Frontal cortex (tissue), 4 donors: ENCODE measurements at places on chromosomes 16 and 17.
A peak's percentile ranks its signal among the peaks of the same experiment; 100 is the strongest.

DNA sequence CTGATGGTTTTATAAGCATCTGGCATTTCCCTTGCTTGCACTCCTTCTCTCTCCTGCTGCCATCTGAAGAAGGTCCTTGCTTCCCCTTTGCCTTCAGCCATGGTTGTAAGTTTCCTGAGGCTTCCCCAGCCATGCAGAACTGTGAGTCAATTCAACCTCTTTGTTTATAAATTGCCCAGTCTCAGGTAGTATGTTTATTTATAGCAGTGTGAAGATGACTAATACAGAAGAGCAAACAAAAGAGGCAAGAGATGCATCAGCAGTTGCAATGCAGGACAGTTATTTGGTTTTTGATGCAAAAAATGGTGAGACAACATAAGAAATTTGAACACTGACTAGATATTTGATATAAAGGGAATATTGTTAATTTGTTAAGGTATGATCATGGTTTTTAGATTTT lies 16.8 kb downstream of the TMEM100 start:
- DNase-seq: no peak

DNA sequence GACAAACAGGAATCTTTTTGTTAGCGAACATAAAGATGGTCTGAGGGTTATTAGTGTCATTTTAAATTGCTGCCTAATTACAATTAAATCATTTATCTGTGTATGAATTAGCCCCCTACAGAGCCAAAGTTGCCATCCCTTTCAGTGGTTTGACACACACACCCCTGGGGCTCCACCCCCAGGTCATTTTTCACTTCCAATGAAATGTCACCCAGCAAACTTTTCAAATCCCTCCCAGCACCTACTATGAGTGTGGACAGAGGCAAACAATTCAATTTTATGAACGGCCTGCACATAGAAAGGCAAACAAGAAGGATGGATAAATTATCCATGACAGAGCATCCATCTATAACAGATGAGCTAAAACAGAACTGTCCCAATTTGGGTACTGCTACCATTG lies 2.4 kb downstream of the MYH10 start:
- DNase-seq: no peak

DNA sequence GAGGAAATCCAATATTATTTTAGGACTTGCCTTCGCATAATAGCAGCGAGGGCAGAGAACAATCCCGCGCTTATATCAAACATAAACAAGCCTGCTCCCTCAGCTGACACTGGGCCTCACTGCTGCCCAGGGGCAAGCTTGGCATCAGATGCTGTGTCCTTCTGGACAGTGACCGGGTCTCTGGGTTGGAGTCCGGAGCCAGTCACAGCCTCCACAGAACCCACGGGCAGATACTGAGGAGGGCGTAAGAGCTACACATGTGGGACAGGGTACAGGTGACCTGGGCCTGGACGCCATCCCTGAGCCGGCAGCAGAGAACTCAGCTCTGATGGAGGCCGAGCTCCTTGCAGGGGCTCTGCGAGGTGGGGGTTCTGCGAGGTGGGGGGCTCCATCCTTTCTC lies 14.7 kb upstream of the ZNF469 start:
- no peak for DNase-seq

DNA sequence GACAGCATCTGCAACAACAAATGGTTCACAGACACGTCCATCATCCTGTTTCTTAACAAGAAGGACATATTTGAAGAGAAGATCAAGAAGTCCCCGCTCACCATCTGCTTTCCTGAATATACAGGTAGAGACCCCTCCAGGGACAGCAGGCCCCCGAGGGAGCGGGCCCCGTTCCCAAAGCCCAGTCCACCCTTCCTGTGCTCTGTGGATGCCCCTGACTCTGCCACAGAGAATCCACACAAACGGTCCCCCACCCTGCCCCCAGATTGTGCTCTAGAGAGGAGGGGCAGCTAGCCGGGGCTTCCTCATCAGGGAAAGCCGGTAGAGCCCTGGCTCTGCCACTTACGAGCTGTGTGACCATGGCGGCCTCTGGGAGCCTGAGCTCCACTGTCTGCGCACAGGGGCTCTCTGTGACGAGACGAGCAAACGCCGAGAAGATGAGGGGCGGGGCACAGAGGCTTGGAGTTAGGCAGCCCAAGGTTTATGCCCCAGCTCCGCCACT lies 84.4 kb downstream of the AMFR start:
- DNase-seq: no peak

- no peak for DNase-seq
Observed at GRCh38 chr16:20938426-20938825, 37.9 kb downstream of the LYRM1 start.

DNA sequence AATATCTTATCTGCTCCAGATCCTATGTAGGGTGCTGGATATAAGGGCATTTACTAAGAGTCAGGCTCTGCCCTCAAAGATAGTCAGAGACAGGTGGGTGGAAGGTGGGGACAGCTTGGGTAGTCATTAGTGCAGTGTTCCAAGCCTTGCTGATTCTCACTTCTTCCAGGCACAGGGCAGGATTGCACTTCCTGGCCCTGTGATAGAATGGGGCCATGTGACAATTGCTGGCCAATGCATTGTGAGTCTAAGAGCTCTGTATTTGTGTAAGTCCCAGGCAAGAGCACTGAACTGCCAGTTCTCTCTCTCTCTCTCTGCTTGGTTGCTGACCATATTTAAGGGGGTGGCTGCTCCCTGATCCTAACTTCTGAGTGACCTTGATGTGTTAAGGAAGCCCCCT lies 112.1 kb downstream of the C16orf78 start:
- no peak for DNase-seq

DNA sequence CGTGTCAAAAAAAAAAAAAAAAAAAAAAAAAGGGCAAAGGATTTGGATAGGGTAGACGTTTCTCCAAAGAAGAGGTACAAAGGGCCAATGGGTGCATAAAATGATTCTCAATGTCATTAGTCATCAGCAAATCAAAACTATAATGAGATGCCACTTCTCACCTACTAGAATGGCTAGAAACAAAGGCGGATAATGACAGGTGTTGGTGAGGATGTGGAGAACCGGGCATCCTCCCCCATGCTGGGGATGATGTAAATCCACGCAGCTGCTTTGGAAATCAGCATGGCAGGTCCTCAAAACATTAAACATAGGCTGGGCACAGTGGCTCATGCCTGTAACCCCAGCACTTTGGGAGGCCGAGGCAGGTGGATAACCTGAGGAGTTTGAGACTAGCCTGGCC lies 9.4 kb downstream of the ITGAX start:
- DNase-seq: no peak

DNA sequence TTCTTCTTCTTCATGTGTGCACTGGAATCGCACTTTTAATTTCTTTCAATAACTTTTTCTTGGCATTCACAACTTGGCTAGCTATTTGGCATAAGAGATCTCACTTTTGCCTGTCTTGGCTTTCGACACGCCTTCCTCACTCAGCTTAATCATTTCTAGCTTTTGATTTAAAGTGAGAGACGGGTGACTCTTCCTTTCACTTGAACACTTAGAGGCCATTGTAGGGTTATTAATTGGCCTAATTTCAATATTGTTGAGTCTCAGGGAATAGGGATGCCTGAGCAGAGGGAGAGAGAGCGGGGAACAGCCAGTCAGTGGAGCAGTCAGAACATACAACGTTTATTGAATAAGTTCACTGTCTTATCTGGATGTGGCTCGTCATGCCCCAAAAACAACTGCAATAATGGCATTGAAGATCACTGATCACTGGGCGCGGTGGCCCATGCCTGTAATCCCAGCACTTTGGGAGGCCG lies 200.3 kb downstream of the SEC14L1 start:
- DNase-seq: no peak

DNA sequence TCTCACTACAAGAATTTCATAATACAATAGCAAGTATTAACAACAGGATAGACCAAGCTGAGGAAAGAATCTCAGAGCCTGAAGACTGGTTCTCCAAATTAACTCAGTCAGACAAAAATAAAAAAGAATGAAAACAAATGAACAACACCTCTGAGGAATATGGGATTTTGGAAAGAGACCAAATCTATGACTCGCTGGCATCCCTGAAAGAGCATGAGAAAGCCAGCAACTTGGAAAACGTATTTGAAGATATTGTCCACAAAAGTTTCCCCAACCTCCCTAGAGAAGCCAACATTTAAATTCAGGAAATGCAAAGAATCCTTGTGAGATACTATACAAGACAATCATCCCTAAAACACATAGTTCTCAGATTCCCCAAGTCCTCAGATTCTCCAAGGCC lies 20.9 kb downstream of the NLRP1 start:
- DNase-seq: no peak

- no peak for DNase-seq
Observed at GRCh38 chr17:8856869-8857575, 10.5 kb downstream of the PIK3R6 start.

- DNase-seq: no peak
Observed at GRCh38 chr17:28492352-28493310, 13.5 kb upstream of the FOXN1 start.

DNA sequence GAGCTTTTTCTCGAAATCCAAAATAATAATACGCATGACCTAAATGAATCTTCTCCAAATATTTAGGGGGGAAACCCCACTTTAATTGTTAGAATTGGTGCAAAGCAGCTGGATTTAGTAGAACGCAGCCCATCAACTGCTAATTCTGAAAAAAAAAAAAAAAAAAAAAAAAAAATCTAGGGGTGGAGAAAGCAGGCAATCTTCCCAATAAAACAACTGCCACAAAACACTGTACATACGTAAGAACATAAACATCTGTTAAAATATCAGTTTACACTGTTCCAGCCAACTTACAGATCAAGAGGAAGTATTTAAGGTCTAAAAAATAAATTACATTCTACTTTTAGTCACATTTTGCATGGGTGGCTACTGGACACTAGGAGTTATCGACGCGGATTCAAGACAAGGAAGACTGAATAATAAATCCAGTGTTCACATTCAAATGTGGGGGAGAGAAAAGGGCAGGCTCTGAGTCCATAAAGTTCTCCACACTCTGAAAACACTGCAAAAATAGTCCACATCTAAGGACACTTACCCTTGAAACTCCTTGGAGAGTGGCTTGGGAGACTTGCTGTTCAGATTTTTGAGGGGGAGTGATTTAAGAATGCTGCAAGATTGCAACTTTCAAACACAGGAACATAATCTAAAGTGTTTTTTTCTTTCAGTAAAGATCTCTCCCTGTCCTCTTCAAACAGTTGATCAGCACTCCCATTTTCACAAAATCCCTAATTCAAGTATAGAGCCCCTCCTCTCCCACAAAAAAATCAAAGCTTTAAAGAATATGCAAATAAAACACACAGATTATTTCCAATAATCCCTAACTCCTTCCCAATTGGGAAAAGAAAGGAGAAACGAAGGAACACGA lies 1.3 kb downstream of the APPBP2 start:
- no peak for DNase-seq

GRCh38 chr17:77836557-77837041 lies 121.9 kb upstream of the TNRC6C start:
- no peak for DNase-seq

- peak; percentile 71 for DNase-seq
Observed at GRCh38 chr17:81084680-81085419, 49.9 kb downstream of the BAIAP2 start.

DNA sequence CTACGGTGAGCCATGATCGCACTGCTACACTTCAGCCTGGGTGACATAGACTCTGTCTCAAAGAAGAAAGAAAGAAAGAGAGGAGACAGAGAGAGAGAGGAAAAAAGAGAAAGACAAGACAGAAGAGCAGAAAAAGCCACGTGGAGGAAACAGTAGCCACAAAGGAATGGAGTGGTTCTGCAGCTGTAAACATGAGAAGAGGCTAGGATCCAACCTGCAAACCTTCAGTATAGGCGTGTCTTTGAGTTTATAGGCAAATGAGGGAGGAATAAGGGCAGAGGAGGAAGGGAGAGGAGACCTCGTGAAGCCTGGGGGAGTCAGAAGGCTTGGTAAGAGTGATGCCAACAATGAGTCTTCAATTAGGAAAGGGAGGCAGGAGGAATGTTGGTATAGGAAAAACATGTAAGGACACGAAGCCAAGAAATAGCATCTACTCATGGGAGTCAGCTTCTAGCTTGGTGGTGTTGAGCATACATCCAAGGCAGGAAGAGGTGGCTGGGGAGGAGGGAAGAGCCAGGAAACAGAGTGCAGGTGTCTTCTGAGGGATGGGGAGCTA lies 3.9 kb downstream of the MED9 start:
- DNase-seq: no peak

- no peak for DNase-seq
Observed at GRCh38 chr16:70430667-70431536, 8.0 kb downstream of the ST3GAL2 start.

GRCh38 chr17:78368854-78369495 lies 9.1 kb upstream of the SOCS3 start:
- DNase-seq: no peak

DNA sequence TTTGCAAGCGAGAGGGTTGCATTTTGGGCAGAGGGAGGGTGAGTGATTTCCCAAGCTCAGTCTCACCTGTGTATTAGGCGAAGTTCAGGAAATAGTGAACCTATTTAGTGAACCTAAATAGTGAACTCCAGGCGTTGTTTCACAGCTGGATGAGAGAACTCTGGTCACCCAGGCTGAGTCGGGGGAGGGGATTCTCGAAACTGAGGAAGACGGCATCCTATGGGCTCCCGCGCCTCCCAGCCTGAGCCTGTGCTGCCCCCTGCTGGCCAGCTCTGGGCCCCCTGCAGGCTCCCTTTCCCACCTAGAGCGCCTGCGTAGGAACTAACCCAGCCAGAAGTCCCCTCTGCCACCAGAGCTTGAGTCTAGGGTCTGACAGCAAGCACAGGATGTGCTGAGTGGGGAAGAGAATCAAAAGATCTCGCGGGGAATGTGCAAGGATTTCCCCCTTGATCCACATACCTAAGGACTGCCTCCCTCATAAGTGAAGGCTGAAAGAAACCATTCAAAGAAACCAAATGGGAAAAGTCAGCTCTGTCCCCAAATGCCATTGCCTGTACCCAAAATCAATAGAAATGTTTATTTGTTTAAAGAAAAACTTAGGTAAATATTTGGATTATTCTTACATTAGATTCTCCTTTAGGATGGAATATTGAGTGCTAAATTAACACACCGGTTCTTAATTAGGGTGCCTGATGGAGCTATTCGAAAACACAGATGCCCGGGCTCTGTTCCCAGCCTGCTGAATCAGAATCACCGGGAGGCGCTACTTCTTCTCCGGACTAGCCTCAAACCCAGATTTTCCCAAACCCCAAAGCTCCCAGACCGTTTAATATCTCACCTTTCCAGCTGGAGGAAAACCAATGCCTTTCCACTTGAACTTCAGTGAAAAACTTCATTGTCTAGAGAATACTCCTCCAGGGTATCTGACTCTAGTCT lies 14.8 kb upstream of the MARVELD3 start:
- DNase-seq: peak; percentile 72

GRCh38 chr17:60170835-60171752 lies 21.3 kb downstream of the CA4 start:
- DNase-seq: peak; percentile 19

GRCh38 chr16:85279825-85280545 lies 167.7 kb upstream of the CIBAR2 start:
- DNase-seq: no peak

GRCh38 chr17:67485666-67486065 lies 108.6 kb downstream of the PITPNC1 start:
- DNase-seq: no peak

DNA sequence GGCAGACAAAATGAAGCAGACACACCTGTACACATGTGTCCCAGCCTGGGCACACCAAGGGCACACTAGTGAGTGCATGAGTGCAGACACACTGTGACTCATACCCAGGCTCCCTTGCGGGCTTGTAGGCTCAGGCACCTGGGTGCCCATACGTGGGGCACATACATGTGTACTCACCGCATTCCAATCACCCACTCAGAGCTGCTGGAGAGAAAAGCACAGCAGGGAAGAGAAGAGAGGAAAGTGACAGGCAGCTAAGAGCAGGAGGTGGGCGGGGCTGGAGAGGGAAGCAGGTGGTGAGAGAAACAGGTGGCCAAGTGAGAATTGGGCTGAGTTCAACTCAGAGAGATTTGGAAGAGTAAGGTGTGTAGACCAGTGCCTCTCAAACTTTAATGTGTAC lies 54.0 kb downstream of the TMEM132E start:
- no peak for DNase-seq
